ENCODE measurements at places on chromosomes 5 and 9.

DNA sequence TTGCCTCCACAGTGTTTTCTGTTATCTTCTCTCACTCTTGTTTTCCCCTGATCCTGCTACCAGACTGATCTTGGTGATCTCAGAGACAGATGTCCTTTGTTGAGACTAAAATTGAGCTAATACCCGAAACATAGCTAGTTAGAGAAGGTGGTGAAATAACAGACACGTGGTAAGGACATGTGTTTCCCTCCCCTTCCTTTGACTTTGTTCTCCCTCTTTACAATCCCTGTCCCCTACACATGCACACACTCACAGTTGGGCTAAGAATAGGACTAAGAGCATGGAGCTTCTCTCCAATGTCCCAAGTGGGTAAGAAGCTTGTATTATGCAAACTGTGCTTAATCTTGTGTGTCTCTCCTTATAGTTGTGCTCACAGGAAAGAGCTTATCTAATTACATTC lies 1603.0 kb upstream of the C9orf72 start:
- DNase-seq: no peak

DNA sequence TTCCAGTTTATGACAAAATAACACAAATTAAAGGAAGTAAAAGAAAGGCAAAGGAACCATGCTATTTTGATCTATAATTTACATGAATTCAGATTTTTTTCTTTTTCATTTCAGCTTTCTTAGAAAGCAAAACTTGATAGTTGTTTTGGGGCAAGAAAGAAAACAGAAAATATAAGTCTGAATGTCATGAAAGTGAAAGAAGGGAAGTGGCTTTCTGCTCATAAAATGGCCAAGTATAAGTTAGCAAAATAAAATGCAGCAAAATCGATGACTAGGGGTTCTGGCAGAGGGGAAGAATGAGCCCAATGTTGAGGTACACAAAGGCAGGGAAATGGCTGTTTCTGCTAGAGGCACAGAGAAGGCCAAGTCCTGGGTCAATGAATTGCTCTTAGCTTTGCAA lies 3.0 kb upstream of the IFNW1 start:
- DNase-seq: no peak

GRCh38 chr5:62100201-62100600 lies 205.8 kb upstream of the KIF2A start:
- DNase-seq: no peak

DNA sequence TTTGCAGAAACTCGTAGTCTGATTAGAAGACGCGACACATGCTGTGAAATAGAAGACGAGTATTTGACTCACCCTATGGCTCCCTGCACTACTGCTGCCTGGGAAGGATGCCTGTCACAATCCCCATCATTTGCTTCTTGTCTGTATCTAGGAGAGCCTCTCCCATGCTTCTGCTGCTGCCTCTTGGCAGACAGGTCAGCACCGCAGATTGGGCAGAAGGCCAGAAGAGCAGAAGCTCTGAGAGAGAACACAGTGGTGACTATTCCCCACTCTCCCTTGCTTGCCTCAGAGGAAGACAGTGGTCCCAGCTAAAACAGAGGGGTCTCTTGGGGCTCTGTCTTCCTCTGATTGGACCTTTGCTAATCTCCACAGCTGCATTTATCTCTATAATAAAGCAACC lies 84.0 kb upstream of the SMIM32 start:
- DNase-seq: no peak

- no peak for DNase-seq
Measured at GRCh38 chr9:135468854-135469521, 10.6 kb upstream of the PPP1R26 start.

GRCh38 chr9:137318602-137319001 lies 16.5 kb upstream of the NRARP start:
- DNase-seq: no peak

- DNase-seq: no peak
Measured at GRCh38 chr9:77838986-77839385, 190.9 kb upstream of the GNA14 start.

GRCh38 chr5:159451197-159452052 lies 121.1 kb upstream of the IL12B start:
- no peak for DNase-seq

- no peak for DNase-seq
Measured at GRCh38 chr9:119795395-119795794, 426.2 kb upstream of the BRINP1 start.

DNA sequence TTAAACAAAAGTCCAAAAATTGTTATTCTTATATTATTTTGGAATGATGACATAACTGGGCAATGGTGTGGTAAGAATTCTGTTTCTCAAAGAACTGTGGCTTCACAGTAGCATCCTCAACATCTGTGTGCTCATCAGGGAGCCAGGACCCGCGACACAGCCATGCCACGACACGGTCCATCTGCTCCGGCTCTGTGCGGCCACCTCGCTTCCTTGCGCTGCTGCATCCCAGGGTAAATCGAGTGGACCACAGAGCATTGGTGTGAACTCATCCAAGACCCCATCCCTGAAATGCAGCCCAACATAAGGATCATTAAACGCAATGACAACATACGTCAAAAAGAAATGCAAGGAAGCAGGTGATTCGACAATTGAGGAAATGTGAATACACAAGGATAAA lies 15.3 kb downstream of the WHRN start:
- DNase-seq: no peak

GRCh38 chr9:132327537-132327936 lies 27.2 kb downstream of the SETX start:
- DNase-seq: no peak

GRCh38 chr5:151063142-151063989 lies 17.5 kb downstream of the TNIP1 start:
- no peak for DNase-seq

- DNase-seq: no peak
Measured at GRCh38 chr5:161850491-161850890, 2.6 kb downstream of the GABRA1 start.

- DNase-seq: no peak
Measured at GRCh38 chr9:71604197-71605063, 163.9 kb downstream of the CEMIP2 start.

DNA sequence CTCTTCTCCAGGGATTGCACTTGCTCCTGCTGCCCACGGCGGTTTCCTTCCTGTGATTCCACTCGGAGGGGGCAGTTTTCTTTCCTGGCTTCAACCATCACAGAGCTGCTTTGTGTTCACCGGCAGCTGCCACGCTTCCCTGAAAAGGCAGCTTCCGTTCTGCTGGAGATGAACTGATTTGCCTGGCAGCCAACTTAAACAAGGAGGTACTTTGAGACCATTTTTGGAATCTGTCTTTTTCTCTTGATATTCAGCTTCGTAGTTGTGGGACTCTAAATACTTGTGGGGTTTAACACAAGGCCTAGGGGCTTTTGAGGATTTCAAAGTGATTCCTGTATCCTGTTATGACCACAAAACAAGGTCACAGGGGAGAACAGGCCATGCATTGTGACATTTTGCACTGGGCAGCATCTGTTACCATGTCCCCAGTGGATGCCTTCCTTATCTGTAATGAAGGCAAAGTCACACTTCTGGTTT lies 192.0 kb downstream of the MTRR start:
- DNase-seq: no peak

DNA sequence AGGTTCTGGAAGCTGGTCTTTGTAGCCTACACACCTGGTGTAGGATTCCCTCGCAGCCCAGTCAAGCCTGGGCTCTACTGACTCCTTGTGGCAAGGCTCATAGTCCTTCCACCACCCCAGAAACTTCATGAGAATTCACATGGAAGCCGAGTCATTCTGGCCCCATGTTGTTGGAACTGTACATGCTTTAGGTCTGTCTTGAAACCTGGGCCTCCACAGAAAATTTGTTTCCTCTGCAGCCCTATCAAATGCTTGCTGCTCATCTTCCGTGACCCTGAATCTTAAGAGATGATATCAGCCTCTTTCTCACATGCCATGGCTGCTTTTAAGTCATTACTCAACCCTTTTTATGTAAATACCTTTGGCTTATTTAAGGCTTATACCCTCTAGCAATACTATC lies 113.4 kb upstream of the GRHPR start:
- no peak for DNase-seq

DNA sequence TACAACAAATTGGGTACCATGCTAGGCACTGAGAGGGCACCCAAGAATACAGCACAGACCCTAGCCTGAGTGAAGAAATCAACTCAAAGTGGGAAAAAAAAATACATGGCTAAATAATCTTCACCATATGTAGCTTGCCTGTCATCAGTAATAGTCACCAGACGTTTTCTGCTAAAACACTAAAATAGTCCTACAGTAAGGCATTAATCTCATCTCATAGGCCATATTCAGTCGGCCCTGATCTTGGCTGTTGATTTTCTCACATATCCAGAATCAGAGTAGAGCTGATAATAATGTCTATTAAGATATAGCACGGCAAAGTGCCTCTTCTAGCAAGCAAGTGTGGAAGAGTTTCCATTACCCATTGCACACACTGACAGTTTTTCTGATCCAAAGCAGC lies 322.1 kb upstream of the SLC30A5 start:
- DNase-seq: no peak

DNA sequence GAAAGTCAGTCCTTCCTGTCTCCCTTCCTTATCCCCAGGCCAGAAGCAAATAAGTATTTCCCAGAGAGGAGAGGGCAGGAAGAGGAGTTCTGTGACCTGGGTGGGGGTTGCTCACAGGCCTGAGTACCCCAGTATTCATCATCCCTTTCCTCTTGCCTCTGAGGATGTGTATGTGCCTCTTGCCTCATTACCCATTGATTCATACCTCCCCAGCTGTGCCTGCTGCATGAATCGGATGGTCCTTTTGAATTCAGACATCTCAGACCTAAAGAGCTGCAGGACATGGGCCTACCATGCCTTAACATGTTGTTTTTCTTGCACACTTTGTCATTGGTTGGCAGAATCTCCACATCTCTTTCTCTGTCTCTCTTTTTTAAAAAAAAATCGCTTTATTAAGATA lies 112.8 kb upstream of the SHB start:
- no peak for DNase-seq

DNA sequence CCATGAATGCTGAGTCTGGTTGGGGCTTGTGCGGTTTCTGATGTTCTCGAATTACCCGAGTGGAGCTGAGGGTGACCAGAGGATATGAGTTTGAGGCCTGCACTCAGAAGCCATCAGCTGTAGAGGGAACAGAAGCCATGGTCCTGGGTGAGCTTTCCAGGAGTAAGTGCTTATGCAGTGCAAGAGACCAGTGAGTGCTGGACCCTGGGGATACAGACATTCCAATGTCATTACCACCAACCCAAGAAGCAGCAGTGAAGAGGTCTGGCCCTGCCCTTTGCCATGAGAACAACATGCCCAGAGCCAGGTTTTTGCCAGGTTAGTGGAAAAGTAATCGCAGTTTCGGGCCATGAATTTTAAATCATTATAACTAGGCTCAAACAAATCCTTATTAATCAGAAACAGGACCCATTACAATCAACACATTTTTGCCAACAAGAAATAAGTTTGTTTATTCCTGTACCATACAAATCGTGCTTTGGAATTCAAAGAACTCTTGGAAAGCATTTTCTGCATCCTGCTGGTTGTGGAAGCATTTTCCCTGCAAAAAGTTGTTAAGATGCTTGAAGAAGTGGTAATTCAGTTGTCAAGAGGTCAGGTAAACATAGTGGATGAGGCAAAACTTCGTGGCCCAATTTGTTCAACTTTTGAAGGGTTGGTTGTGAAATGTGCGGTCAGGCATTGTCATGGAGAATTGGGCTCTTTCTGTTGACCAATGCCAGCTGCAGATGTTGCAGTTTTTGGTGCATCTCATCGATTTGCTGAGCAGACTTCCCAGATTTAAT lies 154.6 kb downstream of the SYK start:
- DNase-seq: no peak

DNA sequence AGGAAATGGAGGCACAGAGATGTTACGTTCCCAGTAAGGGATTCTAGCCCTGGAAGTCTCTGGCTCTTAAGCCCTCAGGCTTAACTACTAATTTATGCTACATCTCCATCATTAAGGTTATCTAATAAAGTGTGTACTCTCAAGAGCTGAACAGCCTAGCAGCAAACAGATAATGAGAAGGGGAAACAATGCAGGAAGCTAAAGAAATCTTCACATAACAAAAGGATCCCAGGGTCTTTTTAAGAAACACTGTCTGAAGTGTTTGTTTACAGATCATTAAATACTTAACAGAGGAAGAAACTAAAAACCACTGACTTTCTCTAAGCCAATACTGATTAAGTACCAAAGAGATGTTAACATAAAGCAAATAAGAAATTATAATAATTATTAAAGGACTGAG lies 129.0 kb downstream of the PAPPA start:
- no peak for DNase-seq

DNA sequence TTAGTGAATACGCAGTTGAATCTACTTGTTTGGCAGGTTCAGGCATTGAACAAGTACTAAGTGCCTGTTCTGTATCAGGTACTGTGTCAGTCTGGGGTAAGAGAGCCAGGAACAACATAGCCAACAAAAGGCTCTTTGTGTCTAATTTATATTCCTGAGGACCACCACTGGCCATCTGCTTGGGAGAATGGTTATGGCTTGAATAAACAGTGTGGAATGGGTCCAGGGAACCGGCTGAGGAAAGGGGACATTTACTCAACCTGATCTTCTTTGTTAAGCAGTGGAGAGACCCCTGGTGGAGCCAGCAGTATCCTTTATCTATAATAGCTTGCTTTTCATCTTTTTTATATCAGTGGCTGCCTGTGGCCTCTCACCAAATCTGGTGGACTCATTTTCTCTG lies 38.6 kb downstream of the EXOSC2 start:
- peak; percentile 90 for DNase-seq

All from SHP77 treated with DMSO at 0.1 percent for 48 hours (cell line).